Activated T-helper 17 cell treated with anti-CD3 and anti-CD28 coated beads, Interleukin-2, amount 50 U/mL, for 72 hours (primary cell): ENCODE measurements at places on chromosomes 1 and 21. TPM values are rescaled to one million over a fixed set of nuclear protein-coding genes. Genes with fewer than 3 reads are reported as not detected.

CLK2 gene
- total RNA-seq = 87.7 TPM

PLXNA2 gene
- 0.09 TPM for total RNA-seq

CASQ1 gene
- not detected for total RNA-seq

HMCN1 gene
- total RNA-seq = 0.06 TPM

NES gene
- total RNA-seq = not detected

OR14K1 gene
- total RNA-seq = not detected

OVAAL gene
- not detected for total RNA-seq

SPAG17 gene
- not detected for total RNA-seq

S100A9 gene
- not detected for total RNA-seq

ZNF644 gene
- 55.7 TPM for total RNA-seq

SH2D5 gene
- total RNA-seq = 0.06 TPM

PCSK9 gene
- not detected for total RNA-seq

RHD gene
- 0.11 TPM for total RNA-seq

SPRR2E gene
- total RNA-seq = not detected

ARTN gene
- 0.32 TPM for total RNA-seq

ZNF593OS gene
- total RNA-seq = not detected

MROH9 gene
- not detected for total RNA-seq

KRTAP13-2 gene
- total RNA-seq = not detected
